ENCODE measurements at places on chromosomes 6 and 20.
A peak's percentile ranks its signal among the peaks of the same experiment; 100 is the strongest.

DNA sequence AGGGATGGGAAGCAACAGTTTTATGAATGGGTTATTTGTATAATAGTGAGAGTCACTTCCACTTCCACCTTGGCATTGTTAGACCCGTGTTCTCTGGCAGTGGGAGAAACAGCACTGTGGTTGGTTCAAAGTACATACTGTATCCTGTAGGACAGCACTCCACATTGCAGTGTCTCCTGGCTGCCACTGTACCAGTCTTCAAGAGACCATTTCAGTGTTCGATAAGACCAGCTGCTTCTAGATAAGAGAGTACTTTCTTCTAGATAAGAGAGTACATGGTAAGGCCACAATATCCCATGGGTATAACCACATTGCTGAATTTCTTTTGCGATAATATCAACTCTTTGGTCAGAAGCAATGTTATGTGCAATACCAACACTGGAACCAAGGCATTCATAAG is 28.8 kb downstream of the FITM2 start:
- no peak for DNase-seq

GRCh38 chr20:7773511-7773910 is 166.7 kb downstream of the HAO1 start:
- no peak for DNase-seq

GRCh38 chr6:128282961-128283360 is 237.4 kb downstream of the PTPRK start:
- DNase-seq, result no peak

- peak; percentile 86 for DNase-seq
Observed at GRCh38 chr6:157148391-157149323, 174.7 kb downstream of the TMEM242 start.

DNA sequence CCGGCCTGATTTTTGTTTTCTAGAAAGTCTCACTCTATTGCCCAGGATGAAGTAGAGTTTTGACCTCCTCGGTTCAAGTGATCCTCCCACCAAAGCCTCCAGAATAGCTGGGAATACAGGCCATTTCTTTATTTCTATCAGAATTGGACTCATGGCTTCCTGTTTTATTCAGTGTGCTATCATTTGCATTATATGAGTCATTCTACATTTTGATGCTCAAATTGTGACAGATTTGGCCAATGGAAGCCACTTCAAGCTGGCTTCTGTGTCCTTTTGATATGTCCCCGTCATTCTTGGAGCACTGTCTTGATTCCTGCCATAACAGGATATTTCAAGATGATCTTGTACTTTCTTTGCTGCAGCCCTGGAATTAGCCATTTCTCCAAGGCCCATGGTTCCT is 75.1 kb downstream of the CNBD2 start:
- no peak for DNase-seq

- DNase-seq, result no peak
Observed at GRCh38 chr6:1987640-1988039, 257.8 kb downstream of the GMDS start.

- DNase-seq, result no peak
Observed at GRCh38 chr6:106745197-106745770, 115.9 kb downstream of the QRSL1 start.

- no peak for DNase-seq
Observed at GRCh38 chr6:3454273-3455010, 2.4 kb downstream of the SLC22A23 start.

DNA sequence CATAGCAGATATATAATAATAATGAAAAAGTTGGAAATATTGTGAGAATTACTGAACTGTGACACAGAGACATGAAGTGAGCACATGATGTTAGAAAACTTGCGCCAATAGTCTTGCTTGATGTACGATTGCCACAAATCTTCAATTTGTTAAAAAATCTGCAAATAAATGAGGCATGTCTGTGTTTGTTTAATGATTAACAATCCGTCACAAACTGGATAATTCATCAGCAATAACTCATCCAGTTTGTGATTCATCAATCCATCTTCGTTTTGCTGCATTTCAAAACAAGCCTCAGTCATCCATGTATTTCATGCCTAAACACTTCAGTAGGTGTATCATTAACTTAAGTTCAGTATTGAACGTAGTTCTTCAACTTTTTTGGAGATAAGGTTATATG is 25.5 kb upstream of the SMIM26 start:
- DNase-seq, result no peak

DNA sequence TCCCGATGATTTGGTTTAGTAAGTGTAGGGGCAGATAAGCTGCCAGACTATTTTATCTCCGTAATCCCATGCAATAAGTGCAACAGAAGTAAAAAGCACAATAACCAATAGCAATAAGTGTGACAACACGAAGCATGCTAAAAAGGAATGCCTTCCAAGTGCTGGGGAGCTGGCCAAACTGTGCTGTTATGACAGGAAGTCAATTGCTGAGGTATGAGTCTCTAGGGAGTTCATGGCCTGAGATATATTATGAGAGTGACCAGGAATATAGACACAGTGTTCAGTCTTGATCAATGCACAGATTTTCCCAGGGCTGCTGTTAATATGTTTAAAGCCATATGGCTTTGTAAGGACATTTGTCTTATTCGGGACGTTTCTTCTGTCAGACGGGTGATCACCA is 10.5 kb upstream of the ANGPT4 start:
- no peak for DNase-seq
